ENCODE measurements at places on chromosomes 6 and 20.
A peak's percentile ranks its signal among the peaks of the same experiment; 100 is the strongest.

DNA sequence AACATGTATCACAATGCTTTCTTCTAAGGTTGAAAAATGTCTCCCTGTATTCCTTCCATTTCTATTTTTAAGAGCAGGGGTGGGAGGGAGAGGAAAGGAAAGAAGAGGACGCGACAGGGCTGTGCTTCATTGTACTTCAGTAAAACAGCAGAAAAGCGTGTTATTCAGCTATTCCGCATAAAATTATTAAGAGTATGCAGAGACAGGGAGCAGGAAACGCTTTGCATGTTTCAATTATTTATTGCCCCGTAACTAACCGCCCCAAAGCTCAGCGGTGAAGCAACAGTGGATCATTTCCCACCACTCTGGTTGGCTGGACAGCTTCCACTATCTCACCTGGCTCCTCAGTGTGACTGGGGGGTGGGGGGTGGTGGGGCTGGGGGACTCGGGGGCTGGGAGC, 188.9 kb downstream of the TTLL2 start:
- DNase-seq = no peak

GRCh38 chr20:6704132-6704861, 63.2 kb upstream of the BMP2 start:
- DNase-seq = no peak

DNA sequence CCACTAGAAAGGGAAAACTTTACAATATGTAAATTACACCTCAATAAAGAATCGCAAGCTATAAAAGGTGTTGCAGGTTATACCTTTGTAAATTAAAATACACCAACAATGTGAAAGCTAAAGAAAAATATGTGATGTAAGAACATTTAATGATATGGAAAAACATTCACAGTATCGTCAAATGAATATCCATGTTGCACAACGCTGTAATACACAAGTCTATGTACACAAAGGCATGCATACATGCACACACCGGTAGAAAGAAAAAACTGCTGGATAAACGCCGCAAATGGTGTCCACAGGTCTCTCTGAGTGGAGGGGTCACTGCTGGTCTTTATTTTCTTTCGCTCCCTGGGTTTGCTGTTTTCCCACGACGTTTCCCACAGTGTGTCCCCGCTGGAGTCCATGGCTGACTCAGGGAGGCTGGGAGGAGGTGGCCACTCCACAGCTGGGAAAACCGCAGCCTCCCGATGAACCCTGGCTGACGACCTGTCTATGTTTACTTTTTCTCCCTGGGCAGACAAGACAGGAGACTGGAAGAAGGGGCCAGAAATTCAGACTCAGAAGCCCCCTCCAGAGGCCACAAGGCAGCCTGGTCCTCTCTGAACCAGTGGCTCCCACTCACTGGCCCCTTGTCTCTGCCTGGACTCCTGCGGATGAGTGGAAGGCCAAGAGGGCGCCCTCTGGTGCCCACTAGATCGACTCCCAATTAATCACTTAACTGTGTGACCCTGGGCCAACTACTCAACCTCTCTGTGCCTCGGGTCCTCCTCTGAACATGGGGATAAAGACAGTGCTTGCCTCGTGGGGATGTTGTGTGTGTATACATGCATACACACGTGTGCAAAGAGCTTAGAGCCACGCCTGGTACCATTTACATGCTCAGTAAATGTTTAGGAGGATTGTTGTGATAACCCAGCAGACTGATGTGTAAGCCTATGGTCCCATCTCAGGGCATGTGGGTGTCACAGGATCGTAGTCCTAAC, 12.8 kb upstream of the BPI start:
- DNase-seq = peak; percentile 12

DNA sequence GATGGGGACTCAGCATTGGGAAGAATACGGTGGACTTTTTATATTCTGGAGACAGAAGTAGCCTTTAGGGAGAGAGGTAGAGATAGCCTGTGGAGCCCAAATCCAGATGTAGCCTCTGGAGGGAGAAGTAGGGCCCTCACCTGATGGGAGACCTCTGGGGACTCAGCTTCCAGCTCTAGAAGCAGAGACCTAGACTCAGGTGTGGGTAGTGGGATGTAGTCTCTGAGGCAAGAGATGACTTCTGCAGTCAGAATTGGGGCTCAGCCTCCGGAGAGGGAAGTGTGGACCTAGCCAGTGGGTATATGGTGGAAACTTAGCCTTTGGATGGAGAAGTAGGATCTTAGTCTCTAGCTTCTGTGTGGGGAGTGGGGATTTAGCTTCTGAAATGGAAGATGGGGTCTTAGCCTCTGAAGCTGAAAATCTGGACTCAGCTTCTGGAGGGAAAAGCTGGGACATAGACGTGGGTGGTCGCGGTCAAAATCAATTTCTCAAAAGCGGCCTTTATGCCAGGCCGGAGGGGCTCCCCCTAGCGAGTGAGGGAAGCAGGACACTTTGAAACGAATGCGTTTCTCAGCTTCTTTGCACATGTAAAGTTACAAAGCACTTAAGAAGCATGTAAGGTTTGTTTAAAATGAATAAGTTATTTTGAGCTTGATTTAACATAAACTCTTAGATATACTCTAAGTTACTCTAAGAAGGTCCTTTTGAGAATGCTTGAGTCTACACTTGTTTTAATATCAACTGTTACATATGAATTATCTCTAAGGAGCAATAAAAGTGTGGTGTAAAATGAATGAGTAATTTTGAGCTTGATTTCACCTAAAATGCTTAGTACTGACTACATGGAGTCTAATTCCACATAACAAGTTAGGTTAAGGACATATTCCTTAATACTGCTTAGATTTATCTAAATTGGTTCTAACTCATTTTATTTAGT, 12.9 kb upstream of the ZNF343 start:
- DNase-seq = no peak

GRCh38 chr20:1199212-1199873, 3.9 kb upstream of the C20orf202 start:
- no peak for DNase-seq

DNA sequence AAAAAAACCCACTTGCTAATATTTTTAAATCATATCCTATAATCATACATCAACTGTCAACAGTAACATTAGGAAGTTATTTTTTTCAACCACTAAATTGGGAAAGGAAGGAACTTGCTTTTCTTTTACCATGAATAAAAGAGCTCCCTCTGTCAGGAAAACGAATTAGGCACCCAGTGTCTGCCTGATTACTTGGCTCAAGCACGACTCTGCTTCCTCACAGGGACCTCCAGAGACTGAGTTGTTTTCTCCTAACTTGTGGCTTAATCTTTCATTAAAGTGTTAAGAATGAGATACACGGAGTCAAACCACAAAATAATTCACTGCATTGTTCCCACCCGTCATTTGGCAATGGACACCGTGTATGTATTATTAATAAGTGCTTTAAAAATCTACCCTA, 1405.1 kb upstream of the EYS start:
- DNase-seq = no peak

DNA sequence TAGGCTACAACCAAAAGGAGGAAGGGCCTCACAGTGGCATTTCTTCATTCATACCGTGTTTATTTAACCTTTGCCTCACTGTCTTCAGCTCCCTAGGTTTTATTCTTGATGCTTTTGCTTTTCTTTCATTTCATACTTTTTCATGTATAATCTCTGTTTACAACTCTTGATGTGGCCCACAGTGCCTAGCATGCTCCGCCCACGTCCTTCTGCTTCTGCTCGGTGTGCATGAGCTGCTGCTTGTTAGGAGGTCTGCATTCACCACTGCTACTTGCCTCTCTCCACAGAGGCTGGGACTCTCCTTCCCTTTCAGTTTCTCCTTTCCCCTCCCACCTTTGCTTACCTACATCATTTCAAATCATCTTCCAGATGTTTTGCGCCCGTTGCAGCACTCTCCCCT, 147.6 kb downstream of the EYA4 start:
- DNase-seq = no peak

GRCh38 chr20:64232794-64233193, 22.8 kb upstream of the PCMTD2 start:
- DNase-seq = peak; percentile 92

- no peak for DNase-seq
Measured at GRCh38 chr20:32444474-32445220, 86.5 kb downstream of the ASXL1 start.

GRCh38 chr6:49866485-49866943, at the start of gene CRISP1:
TSS of gene CRISP1 (minus strand) at chr6:49866535. CDS start at chr6:49857400, 9,135 bp downstream.
- no peak for DNase-seq

DNA sequence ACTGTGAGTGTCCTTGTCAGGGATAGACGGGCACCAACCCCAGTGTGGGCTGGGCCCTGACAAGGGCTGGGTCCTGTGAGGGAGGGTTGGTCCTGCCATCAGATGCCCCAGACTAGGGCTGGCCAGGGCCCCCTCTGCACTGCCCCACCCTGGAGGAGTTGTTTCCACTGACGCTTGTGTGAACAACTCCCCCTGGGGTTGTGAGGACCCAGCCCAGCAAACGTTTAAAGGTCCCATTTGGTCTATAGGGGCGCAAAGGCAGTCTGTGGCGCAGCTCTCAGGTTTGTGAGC, 104.1 kb downstream of the BMP7 start:
- DNase-seq = no peak

GRCh38 chr20:31607640-31608250, 2.7 kb downstream of the ID1 start:
- DNase-seq = no peak

DNA sequence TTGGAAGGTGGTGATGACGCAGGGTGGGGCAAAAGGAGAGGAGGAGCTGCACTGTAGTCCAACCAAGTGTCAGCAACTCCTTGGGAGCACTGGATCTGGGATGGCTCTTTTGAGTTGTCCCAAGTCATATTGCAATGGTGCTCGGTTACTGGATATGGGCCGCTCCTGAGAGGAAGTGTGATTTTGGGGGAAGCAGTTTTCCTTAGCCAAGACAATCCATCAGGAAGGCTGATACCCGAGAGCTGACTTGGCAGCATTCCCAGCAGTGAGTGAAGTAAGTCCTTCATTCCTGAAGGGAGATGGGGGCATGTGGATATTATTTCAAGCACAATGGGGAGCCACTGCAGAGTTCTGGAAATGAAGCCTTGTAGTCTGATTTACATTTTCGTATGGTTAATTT, 354.1 kb downstream of the RFPL4B start:
- no peak for DNase-seq

- DNase-seq = no peak
Measured at GRCh38 chr20:53002786-53003185, 30.6 kb downstream of the TSHZ2 start.

DNA sequence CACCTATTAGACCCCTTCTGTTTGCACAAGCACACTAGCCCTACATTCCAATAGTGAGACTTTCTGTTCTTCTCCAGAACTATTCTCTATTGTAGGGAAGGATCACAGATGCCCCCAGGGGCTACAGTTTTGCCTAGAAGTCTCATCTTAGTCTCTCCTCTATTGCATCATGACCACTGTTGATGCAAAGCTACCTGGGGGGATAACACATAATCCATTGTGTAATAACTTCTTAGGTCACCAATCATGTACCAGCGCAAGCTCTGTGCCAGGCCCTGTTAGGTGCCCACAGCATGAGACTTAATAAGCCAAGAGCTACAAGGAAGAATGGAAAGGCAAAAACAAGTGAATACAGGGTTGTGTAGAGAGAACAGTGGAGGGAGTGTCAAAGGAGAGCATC, 98.1 kb upstream of the TNFAIP3 start:
- no peak for DNase-seq

GRCh38 chr20:62860924-62861691, 514 bp downstream of the TCFL5 start:
- no peak for DNase-seq

DNA sequence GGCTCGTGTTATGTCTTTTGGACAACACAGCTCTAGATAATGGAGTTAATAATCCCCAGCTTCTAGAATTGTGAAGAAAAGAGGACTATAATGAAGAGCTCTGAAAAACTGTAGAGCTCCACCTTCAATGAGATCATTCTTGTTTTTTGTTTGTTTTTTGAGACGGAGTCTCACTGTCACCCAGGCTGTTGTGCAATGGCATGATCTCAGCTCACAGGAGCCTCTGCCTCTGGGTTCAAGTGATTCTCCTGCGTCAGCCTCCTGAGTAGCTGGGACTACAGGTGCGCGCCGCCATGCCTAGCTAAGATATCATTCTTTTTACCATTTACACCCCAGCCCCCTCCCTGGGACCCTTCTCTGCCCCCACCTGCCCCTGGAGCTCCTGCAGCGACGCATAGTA, 36.6 kb downstream of the ERGIC3 start:
- no peak for DNase-seq

DNA sequence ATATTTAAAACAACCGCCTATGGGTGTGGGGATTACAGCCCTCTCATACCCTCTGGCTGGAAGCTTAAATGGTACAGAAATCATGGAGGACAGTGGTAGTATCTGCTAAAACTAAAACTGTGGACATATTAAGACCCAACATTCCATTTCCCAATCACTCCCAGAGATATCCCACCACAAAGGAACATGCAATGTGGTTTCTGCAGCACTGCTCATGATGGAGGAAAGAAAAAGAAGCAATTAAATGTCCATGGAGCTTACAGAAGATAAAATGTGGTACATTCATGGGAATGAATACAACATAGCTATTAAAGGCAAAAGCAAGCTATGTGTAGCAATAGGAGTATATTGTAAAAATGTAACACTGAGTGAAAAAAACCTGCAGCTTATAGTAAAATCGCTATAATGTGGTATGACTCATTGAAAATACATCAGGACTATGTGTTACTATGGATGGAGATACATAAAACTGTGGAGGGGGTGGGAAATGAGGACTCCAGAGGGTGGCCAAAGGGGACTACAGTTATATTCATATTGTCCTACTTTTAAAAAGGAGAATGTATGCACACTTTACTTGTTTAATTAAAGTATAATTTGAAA, 22.9 kb upstream of the NNAT start:
- no peak for DNase-seq

DNA sequence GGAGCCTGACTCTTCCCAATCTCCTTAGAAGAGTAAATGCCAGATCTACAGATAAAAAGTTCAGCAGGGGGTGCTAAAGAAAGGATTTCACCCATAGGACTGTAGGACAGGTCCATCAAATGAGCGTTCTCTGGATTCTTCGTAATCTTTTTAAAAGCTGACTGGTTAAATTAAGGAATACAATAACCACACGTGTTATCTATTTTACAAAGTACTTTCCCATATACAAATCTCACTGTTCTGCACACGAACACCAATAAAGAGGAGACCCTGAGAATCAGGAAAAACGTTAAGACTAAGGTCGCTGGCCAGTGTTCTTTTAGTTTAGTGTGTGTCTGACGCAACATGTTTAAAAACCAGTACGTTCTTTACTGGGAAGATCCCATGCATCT, 542 bp downstream of the TUBE1 start:
- DNase-seq = peak; percentile 43

DNA sequence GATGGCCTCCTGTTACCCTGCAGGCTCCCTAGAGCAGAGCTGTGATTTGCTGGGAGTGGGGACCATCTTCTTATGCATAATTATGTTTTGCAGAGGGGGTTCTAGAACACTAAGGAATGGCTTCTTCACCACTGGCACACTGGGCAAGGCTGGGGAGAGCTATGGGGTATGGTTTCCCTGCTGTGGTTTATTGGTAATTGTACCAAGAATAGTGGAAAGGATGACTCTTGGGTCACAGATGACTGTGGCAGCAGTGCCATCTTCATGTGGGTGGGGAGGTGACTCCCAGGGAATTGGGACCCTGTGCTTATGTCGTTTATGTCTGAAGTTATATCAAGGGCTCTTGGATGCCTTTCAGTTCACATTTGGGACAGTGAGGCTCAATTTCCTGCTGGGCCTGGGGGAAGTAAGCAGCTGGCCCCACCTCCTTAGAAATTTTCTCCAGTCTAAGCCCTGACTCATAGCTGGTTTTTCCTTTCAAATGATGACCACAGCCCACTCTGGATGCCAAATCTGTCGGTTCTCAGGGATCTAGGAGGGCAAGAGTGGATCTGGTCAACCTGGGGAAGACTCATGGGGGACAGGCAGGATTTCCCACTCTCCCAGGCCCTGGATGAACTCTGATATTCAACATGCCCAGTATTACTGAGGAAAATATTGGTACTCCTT, 230.8 kb downstream of the LRFN2 start:
- DNase-seq = no peak

GRCh38 chr6:34544776-34545471, 11.2 kb downstream of the SPDEF start:
- no peak for DNase-seq

Measured in SHP77 treated with DMSO at 0.1 percent for 48 hours (cell line).